ENCODE measurements at places on chromosomes 12 and 14.

DNA sequence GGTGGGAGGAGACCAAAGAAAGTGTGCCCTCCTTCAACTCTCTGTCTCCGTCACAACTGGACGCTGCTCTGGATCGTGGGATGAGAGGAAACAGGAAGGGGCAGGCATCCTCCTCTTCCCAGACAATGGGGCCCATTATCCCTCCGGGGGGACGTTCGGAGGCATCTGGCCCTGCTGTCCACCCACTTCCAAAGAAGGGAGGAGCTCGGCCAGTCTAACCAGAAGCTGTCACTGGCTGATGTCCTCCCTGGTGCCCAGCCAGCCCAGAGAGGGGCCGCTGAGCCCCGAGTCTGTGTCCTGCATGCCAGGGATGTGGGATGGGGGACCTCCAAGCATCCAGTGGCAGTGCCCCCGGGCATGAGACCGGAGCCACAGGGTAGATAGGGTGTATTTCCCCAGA, 39.8 kb upstream of the MEG3 start:
- no peak for DNase-seq

GRCh38 chr12:1500095-1500801, 94.1 kb downstream of the FBXL14 start:
- no peak for DNase-seq

DNA sequence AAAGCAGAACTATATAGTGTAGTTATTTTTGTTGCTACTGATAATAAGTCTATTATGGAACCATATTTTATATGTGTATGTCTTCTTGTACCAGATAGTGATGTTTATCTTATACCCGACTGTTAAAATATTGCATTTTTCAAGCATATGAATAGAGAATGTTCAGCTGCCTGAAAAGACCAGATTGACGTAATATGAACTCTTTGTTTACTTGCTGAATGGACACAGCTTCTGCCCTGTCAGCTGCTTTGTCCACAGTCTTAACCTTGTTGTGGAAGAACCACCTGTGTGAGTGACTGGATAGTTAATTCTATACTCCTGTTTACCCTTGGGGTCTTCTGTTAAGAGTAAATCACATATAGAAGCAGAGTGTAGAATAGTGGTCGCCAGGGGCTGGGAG, 109.3 kb downstream of the LGR5 start:
- DNase-seq: no peak

- DNase-seq: no peak
Measured at GRCh38 chr12:46535907-46536306, 163.3 kb upstream of the SLC38A2 start.
